ENCODE measurements at places on chromosomes 2 and 18. TPM values are rescaled to one million over a fixed set of nuclear protein-coding genes. Genes with fewer than 3 reads are reported as not detected.

FAP gene
- 8.7 TPM for total RNA-seq

GALNT3 gene
- 20.2 TPM for total RNA-seq

C2orf78 gene
- total RNA-seq: not detected

CDH19 gene
- total RNA-seq: not detected

DNA sequence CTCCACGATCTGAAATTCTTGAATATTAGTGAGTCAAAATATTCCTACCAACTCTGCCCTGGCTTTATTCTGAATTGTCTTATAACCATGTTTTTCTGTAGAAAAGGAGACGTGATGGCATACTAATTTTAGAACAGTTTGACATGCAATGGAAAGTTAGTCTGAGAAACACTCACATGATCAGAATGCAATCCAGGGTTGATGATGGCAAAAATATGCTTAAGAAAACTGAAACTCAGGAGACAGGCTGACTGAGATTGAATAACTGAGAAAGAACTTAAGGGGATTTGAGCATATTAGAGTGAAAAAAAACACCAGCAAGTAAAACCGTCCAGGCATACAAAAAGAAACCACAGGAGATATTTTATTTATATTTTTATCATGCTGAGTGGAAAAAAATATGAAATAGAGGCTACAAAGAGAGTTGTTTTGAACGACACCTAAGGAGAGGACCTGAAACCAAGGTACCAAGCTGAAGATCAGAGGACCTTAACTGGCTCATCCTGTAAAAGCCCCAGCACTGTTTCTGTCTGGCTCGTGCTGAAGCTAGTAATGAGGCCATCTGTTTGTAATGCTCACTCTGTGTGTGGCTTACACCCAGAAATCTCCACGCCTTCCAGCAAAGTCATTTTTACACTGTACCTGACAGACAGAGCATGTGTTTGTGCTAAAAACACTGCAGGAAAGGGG is 437.2 kb upstream of the PKDCC start:
- H3K27me3 ChIP-seq: no peaks in the 10 kb centered on the region
- no peaks in the 10 kb centered on the region for H3K36me3 ChIP-seq
- no peak overlapping the region for H3K27ac ChIP-seq

Data from MCF 10A (cell line).